Cortex of kidney (tissue), 1 donor: ENCODE measurements at places on chromosomes 1 and 21.

- no peak for DNase-seq
These were observed 11.3 kb downstream of the BTG2 start for GRCh38 chr1:203316626-203317093.

GRCh38 chr1:168419736-168420135, 124.1 kb downstream of the XCL2 start:
- DNase-seq = no peak

- no peak for DNase-seq
These were observed 934.2 kb downstream of the TTLL7 start for GRCh38 chr1:83064589-83065242.

- no peak for DNase-seq
These were observed 1.0 kb upstream of the MFN2 start for GRCh38 chr1:11979028-11979850.

DNA sequence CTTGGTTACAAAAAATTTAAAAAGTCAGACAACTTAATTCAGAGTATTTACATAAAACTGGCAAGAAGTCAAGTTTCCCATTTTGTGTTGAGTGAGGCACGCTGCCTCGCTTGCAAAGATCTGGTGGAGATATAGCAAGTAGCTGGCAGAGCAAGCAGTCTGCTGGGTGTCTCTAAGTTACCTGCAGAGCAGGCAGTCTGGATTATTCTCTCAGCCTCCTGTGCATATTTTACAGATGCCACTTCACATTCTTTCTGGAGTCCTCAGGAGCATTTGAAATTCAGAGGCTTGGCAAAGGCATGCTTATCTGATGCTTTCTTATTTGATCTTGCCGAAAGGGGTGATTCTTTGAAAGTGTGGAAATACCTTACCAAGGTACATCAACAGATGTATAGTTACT, 640.4 kb upstream of the ADGRL4 start:
- DNase-seq = no peak

- DNase-seq = no peak
These were observed 9.2 kb downstream of the C1orf159 start for GRCh38 chr1:1106510-1107221.

DNA sequence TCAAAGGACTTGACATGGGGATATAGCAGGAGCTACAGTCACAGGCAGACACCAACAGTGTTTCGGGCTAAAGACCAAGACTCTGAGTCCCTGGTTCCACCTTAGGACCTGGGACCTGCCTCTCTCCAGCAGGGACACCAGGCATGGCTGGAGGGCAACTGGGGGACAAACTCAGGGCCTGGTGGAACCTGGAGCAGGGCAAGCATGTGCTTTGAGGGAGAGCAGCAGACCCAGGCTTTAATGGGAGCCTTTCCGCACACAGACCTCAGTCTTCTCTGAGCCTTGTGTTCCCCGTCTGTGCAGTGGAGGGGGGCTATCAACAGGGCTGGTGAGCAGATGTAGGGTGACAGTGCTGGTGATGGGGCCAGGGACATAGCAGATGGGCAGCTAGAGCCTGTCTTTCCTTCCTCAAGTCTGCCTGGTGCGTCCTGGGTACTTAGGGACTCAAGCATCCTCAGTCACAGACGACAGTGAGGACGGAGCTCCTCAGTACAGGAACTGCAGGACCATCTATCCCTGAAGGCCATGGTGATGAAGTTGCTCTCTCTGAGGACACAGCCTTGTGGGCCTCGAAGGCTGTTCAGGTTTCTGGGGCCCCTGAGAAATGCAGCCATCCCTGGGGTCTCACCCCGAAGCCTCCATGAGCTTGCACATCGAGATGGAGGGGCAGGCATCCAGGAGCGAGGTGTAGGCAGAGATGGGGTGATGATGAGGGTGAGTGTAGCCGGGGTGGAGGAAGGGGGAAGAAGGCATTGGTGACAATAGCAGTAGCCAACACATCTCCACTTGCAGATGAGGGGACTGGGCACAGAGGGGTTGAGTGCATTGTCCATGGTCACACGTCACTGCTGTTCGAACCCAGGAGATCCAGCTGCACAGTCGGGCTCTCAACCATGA, 593.4 kb downstream of the PTPRU start:
- DNase-seq = no peak

DNA sequence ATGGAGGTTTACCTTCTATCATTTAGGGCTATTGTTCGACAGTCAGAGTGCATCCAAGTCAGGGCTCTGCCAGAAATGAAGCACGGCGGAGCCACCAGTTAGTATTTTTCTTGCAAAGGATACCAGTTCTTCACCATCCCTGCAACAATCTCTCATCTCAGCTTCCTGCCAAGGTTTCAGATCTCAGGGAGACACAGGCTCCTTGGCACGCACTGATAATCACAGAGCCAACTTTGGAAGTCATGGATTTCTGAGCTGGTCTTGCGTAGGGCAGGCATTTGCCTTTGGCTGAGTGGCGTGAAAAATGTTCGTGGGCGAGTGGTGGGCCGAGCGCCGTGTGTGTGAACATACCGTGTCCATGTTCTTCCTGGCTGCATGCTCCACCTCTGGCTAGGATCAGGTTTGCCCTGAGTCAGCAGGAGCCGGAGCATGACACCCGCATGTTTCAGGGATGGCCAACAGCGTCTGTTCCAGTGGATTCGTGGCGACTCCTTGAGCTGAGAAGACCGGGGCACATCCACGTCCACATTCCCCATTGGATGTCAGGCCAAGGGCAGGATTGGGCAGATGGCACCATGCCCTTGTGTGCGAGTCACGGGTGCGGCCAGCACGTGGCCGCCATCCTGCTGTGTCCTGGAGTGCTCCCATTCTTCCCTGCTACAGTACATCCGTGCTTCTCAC, 118.5 kb upstream of the C1orf174 start:
- DNase-seq = no peak

- no peak for DNase-seq
These were observed 132.5 kb upstream of the LYPLAL1 start for GRCh38 chr1:219041141-219041540.

- DNase-seq = no peak
These were observed 18.9 kb downstream of the GPA33 start for GRCh38 chr1:167071286-167071685.

GRCh38 chr1:58469016-58469415, 77.5 kb downstream of the OMA1 start:
- DNase-seq = no peak

DNA sequence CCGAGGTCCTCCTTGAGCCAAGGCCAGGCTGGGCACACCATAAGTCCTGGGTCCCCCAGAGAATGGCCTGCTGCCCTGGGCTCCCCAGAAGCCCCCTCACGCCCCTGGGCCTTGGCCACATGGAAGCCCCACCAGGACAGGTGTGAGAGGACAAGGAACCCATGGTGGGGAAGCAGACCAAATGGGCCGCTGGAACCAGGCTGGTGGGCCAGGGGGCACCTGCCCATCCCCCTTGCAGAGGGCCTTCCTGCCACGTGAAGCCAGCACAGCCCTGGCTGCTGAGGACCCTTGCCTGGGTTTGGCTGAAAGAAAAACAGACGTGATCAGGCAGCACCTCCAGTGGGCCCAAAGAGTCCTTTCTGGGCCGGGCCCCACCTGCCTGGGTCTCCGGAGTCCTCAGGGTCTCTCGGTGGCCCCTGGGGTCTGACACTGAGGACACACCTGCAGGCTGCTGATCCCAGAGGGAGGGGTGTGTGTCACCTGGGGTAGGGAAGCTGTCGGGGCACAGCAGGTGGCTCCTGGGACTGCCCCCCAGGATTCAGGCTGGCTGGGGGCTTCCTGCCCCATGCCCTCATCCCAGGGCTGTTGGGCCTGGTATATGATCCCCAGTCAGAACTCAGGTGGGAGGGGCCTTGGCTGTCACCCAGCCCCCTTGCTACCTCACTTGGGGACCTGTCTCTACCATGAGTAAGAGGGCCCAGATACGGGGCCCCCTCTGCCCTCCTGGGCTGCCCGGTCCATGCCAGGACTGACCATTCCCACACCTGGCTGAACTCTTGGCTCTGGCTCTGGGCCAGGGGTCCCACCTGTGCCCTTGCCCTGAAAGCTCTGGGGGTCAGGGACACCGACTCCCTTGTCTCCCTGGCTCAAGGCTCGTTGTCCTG, 3.3 kb upstream of the SMYD3 start:
- DNase-seq = no peak

DNA sequence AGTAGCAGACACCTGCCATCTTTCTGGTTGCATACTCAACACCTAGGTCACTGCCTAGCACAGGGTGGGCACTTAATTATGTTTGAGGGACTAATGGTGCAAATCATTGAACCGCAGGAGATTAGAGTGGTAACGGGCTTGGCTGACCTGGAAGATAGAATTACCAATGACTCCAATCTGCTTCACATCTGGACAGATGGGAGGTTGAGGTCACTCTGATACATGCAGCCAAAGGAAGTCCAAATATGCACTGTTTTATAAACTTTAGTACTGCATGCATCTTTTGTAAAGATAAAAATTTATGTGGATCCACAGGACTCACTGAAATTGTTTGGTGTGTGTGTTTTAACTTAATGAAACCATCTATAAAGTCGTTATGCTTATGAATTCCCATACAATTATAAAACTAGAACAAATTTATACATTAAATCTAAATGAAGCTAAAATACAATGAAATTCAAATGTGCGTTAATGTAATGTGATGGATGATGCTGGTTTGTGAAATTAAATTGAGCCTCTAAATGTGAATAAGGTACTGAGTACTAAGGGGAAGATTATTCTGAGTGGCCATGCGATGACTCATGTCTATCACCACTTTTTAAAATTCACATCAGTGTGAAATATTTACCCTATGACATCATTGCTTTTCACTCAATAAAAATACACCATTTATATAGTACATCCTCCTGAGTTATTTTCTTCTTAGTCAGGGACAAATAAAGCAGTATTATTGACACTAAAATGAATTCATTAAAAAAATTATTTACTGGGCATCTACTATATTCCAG, 224.7 kb upstream of the FAM78B start:
- no peak for DNase-seq

GRCh38 chr1:176494436-176494835, 31.5 kb downstream of the PAPPA2 start:
- no peak for DNase-seq

DNA sequence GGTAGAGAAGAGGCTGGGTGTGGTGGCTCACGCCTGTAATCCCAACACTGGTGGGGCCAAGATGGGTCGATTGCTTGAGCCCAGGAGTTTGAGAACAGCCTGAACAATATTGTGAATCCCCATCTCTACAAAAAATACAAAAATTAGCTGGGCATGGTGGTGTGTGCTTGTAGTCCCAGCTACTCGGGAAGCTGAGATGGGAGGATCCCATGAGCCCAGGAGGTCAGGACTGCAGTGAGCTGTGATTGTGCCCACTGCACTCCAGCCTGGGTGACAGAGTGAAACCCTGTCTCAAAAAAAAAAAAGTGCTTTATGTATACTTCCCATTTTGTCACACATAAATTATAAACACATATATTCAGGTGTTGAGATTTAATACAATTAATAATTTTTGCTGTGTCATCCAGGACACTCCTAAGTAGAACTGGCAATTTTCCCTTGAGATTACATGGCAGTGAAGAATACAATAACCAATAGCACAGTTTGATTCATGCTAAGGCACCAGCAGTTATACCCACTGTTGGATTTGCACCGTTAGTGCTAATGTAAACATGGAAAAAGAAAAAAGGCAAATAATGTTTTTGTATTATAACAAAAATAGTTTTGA, 15.5 kb downstream of the GABPB2 start:
- no peak for DNase-seq

DNA sequence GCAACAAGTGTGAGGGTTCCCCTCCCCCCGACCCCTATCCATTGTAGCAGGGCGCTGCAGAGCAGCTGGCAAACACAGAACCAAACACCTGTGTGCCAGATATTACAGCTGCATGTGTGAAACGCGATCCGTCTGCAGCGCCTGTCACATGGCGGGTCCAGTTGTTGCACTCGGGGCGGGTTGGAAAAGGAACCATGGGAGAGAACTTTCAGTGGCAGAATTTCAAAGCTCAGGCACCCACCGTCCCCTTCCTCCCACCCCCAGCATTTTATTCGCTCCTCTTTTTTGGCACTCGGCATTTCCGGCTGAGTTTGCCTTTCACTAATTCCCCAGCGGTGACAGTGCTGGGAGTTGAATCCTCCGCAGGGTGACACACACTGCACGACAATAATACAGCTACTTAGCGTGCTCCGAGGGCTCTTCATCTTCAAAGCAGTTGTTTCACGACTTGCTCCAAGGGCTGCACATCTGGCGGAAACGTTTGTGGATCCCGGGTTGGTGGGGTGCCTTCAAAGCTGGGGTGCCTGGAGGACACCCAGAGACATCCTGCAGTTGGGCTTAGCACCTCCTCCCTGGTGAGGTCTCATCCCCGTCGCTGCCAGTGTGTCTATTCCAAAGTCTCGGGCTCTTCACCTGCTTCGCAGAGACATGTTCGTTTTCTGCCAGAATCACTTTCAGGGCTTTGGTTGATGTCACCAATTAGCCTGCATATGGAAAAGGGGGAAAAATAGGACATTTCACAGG, 180.7 kb downstream of the ZBTB18 start:
- no peak for DNase-seq

DNA sequence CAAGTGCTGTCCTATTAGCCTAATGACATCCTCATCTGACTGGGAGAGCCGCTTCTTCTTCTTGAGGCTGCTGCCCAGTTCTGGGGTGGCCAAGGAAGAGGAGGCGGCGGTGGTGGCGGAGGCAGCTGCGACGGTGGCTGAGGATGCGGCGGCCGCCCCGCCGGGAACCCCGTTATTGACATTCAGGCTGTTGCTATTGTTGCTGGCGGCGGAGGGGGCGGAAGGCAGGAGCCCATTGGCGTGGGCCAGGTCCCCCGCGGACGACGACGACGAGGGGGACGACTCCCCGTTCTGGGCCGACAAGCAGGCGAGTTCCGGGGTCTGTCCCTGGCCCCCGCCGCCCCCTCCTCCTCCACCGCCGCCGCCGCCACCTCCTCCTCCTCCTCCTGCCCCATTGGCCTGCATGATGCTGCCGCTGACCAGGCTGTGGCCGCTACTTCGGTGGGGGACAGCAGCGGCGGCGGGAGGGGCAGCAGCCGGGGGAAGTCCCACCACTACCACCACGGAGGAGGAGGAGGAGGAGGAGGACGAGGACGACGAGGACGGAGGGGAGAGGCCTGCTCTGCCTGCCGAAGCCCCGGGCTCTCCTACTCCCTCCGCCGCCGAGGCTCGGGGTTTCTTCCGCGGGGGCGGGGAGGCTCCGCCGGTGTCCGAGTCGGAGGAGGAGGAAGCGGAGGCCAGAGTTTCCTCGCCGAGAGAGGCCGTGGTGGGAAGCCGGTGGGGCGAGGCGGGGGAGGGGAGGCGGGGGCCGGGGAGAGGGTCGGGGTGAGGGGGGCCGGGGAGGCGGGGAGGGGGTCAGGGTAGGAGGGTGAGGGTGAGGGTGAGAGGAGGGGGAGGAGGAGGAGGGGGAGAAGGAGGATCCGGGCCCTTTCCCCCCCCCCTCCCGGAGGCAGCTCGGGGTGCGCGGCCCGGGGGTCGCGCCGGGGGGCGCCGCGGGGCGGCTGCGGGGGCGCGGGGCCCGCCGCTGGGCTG, 610 bp downstream of the WDR26 start:
- no peak for DNase-seq
